T-cell (primary cell): ENCODE measurements at places on chromosomes 5 and 9. TPM values are rescaled to one million over a fixed set of nuclear protein-coding genes. Genes with fewer than 3 reads are reported as not detected.

- H3K27ac ChIP-seq = no peak within 1 kb of the TSS
- no peak for DNase-seq
These were observed at the start of gene SMIM32 for GRCh38 chr5:136192526-136193321. Gene SMIM32, minus strand, starts transcription at chr5:136193162. Its CDS starts 638 bp downstream, at chr5:136192524.

DNA sequence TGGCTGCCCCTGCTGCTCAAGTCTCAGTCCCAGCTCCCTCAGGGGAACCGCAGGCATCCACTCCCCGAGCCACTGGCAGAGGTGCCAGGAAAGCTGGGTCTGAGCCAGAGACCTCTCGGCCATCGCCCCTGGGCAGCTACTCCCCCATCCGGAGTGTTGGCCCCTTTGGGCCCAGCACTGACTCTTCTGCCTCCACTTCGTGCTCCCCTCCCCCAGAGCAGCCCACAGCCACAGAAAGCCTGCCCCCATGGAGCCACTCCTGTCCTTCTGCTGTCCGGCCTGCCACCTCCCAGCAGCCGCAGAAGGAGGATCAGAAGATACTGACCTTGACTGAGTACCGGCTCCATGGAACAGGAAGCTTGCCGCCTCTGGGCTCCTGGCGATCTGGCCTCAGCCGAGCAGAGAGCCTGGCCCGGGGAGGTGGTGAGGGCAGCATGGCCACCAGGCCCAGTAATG is 49.8 kb upstream of the TESK1 start:
- no peaks in the 10 kb centered on the region for H3K4me1 ChIP-seq
- H3K36me3 ChIP-seq = no peaks in the 10 kb centered on the region
- DNase-seq = no peak
- no peak overlapping the region for H3K4me3 ChIP-seq

The PCA3 gene
- total RNA-seq = not detected

GRCh38 chr9:128892221-128892921 is 10.4 kb downstream of the LRRC8A start:
- DNase-seq = peak; percentile 46
- peaks cover 65% of the 10 kb centered on the region for H3K36me3 ChIP-seq
- H3K4me1 ChIP-seq = peaks cover 73% of the 10 kb centered on the region
- H3K27me3 ChIP-seq = no peaks in the 10 kb centered on the region
- peak overlapping the region; percentile 64 for H3K27ac ChIP-seq
